ENCODE measurements at places on chromosomes 7 and 10.

DNA sequence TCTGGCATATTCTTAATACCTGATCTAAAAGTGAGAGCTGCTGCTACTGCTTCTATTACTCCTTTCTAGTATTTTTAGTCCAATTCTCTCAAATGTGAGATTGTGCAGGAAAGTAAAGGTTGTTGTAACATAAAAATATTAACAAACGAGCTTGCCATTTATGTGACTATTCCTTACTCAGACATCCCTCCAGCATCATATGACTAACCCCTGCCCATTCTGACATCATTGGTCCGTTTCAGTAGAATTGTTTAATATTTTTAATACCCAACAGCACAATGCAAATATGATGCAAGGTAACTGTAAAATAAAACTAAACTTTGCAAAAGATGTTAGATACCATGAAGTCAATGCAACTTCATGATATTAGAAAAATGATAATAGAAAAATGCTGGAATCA is 83.6 kb downstream of the CFAP58 start:
- no peak for DNase-seq

DNA sequence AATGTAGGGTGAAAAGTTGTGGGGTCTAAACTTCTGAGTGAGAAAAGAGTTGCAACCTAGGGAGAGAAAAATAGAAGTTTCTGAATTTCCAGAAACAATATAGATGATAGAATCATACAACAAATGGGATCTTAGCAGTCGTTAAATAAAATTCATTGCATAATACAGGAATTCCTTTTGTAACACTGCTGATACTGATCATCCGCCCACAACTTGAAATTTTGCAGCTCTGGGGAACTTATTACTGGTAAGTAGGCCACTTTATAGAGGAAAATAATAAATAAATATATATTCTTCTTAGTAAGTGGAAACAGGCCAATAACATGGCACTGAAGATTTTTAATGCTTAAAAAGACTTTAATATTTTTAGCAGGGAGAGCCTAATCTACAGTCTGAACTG is 81.9 kb upstream of the SMIM30 start:
- no peak for DNase-seq

DNA sequence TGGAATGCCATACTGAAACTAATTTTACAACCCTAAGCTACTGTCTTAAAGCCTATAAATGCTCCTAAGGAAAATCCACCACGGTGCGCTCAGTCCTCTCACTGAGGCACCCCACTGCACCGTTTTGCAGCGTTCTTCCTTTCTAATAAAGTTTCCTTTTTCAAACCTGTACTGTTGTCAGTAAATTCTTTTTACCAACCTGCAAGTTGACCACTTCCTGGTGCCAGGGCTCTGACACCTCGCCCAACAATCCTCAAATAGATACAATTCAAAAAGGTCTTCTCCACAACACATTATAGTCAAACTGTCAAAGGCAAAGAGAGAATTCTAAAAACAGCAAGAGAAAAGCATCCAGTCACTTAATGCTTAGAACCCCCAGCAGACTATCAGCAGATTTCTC is 42.8 kb downstream of the HERPUD2 start:
- no peak for DNase-seq

- no peak for DNase-seq
Observed at GRCh38 chr7:95556777-95557176, 39.5 kb downstream of the PDK4 start.

- DNase-seq, result no peak
Observed at GRCh38 chr10:61478621-61479312, 25.6 kb upstream of the TMEM26 start.

DNA sequence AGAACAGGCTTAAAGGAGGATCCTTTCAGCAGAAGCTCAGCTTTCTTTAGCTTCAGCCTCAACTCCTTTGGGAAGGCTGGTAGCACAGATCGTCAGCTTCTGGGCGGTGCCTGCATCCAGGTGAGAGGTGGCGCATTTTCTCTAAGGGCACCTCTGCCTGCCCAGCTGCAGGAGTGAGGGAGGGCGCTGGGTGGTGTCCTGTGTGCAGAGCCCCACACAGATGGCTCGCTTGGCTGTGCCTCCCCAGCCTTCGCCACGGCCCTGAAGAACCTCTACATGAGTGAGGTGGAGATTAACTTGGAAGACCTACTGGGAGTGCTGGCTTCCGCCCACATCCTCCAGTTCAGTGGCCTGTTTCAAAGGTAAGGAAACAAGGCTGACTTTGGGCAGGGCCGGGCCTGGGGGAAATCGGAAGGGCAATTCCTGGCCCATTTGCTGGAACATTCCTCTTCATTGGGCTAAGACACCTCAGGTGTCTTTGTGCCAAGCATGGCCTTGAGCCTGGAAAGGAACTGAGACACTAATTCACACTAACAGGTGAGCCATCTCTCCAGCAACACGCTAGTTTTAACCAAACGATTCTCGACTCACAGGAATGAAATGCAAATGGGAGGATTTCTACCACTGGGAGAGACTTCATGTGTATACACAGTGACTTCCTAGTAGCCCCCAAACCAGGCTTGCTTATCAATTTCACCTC is 19.9 kb downstream of the BTBD16 start:
- DNase-seq, result no peak

- no peak for DNase-seq
Observed at GRCh38 chr7:82172881-82173280, 270.7 kb downstream of the CACNA2D1 start.

GRCh38 chr7:129188372-129188891 is at the start of gene SMO:
Gene SMO, plus strand, starts transcription at chr7:129188633. Its CDS starts 519 bp downstream, at chr7:129189152.
- DNase-seq, result no peak

DNA sequence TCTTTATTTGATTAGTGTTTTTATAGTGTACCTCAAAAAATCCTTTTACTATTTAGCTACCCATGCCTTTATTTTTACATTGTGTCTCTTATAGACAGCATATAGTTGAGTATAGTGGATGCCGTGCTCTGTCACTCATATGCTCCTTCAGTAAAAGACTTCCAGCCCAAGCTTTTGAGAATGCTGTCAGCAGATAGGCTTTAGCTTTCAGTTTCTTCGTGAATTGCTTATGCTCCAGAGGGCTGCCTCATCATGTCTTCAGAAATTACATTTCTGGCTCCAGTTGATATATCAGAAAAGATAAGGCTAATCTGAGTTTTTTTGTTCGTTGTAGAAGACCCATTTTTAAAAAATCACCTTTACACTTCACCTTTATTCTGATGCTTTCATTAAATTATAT is 332.0 kb downstream of the NXPH1 start:
- no peak for DNase-seq

DNA sequence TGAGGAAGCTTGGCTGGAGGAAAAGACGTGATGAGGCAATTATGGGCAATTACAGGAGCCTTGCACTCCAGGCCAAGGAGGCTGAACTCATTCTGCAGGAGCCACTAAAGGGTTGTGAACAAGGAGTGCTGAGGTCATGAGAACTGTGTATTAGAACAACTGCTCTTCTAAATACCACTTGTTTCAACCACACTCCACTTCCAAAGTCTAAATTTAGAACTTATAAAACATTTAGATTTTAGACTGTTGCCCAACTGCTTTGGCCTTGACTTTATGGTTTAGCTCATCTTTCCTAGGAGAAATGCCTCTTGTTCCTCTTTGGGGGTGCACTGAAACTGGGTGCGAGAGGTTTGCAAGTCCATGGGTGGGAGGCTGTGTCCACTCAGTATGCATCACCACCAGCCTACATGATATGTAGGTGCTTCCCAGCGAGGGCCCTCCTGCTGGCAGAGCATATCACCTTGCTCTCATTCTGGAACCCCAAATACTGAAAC is 199.7 kb upstream of the AOAH start:
- no peak for DNase-seq

GRCh38 chr10:118669020-118669791 is 73.8 kb upstream of the PRLHR start:
- DNase-seq, result no peak

- DNase-seq, result no peak
Observed at GRCh38 chr10:59036311-59037017, 140.0 kb upstream of the PHYHIPL start.

- DNase-seq, result no peak
Observed at GRCh38 chr10:71025535-71025934, 137.2 kb upstream of the PCBD1 start.

- no peak for DNase-seq
Observed at GRCh38 chr10:79381804-79382221, 34.5 kb downstream of the PPIF start.

DNA sequence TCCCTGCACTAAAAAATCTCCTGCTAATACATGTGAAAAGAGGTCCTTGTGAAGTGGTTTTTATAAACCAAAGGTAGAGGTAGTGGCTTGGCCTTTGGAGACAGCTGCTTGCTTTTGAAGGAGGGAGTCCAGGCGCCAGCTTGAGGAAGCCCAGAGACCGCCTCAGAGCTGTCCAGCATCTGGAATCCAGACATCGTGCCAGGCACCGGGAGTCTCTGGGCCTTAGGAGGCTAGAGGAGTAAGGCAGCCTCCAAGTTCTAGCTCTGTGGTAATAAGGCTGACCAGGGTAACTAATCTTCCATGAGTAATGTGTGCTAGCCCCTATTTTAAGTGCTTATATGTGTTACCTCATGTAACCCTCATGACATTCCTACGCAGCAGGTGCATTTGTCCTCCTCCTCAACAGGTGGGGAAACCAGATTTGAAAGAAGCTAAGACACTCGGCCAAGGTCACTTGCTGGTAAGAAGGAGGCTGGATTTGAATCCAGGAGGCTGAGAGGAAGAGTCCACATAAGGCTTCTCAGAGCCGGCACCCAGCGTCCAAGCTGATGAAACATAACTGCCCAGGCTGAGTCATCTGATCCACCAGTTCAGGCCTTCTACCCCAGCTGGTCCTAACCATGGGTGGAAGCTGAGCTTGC is 26.1 kb downstream of the PRLHR start:
- DNase-seq, result no peak

GRCh38 chr10:121519901-121520493 is 78.2 kb downstream of the FGFR2 start:
- DNase-seq, result no peak

DNA sequence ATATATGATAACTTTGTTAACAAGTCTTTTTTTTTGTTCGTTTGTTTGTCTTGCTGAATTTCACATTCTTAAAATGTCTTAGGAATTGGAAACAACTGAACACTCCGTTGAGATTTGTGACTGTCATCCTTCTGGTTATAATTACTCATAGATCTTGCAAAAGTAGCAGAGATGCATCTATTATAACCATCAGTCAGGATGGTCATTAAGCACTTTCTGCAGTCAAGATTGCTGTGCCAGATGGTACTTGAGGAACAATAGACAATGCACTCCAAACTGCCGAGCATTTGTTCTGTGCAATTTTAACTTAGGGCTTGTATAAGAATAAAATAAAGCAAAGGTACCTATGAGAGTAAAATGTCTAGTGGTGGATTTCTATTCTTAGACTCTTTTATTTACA is 710.1 kb upstream of the KCND2 start:
- DNase-seq, result no peak

- no peak for DNase-seq
Observed at GRCh38 chr10:87038786-87039185, 18.7 kb downstream of the FAM25A start.

DNA sequence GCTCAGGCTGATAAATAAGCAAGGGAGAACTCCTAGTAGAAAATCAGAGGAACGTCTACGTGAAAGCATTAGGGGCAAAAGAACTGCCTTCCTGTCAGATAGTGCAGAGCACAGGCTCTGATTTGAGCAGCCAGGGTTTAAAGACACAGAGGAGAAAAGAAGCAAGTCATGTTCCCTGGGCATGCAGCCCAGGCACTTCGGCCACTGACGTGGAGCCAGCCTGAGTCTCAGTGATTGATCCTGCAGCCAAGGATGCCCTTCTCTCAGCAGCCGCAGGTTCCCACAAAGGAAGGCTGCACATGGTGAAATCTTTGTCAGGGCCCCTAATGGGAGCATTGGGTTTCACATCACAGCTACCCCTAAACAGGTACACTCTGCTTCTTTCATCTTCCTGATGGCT is 161.7 kb upstream of the HPS1 start:
- no peak for DNase-seq

GRCh38 chr10:80917636-80918035 is 379.9 kb downstream of the SH2D4B start:
- no peak for DNase-seq

DNA sequence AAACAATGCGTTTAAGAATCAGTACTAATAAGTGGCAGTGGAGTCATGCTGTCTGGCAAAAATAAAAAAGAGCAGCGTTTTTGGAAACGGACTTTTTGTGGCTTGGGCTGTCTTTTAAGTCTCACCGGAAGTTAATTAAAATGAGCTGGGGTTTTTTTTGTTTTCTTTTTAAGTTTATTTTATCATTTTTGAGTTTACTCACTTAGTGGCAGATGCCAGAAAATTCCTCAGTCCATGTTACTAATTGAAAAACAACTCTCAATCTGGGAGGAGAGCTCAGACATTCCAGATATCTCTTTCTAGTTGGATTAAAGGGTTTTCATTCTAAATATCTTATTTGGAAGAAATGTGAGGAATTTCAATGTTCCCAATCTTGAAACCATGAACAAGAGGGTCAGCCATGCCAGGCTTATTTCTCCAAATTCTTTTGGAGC is 133.8 kb upstream of the AGR3 start:
- DNase-seq, result no peak

DNA sequence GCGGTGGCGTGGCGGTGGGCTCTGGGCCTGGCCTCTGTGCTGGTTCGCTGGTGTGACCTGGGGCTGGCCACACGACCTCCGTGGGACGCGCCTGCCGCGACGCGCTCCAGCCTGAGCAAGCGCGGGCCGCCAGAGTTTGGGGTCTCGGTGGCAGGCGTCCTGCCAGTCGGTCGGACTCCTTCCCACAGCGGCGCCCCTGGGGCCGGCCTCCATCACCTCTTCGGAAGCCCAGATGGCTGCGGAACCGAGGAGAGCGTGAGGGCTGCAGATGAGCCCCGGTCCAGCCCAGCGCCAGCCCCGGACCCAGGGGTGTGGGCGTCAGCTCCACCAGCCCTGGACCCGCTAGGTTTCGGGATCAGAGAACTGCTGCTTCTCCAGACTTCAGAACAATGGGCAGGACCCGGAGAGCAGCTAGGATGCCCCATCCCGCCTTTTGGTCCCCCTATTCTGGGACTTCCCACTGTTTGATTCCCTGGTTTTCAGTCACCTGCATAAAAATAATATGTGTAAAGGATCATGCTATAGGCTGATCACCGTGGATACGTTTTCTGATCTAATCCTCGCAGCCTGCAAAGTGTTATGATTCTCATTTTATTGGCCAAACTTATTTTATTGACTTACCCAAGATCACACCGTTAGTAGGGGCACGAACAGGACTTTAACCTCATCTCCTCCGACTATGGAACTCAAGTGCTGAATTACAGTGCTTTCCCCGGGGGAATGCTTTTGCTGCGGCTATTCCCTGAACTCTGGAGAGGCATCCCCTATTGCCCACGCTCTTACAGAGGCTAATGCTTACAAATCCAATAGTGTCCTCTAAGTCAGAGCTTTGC is 2.8 kb downstream of the CYP26C1 start:
- DNase-seq, result no peak
